ENCODE measurements at places on chromosomes 12 and 14.

DNA sequence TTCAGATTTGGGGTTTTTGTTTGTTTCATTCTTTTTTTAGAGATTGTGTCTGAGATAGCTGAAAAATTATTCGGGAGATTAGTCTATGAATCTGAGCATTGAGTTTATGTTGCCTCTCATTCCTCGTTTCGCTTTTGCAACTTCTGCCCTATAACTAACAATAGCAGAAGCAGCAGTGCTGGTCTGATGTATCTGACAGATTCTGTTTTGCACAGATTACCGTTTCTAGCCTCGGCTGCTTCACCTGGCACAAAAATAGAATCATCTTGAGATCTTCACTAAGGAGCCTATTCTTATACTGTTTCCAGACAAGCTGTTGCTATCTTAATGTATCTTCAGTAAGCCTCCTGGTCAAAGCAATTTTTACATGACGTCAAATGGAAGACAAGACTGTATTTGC lies 29.2 kb downstream of the KCNJ8 start:
- DNase-seq: no peak

DNA sequence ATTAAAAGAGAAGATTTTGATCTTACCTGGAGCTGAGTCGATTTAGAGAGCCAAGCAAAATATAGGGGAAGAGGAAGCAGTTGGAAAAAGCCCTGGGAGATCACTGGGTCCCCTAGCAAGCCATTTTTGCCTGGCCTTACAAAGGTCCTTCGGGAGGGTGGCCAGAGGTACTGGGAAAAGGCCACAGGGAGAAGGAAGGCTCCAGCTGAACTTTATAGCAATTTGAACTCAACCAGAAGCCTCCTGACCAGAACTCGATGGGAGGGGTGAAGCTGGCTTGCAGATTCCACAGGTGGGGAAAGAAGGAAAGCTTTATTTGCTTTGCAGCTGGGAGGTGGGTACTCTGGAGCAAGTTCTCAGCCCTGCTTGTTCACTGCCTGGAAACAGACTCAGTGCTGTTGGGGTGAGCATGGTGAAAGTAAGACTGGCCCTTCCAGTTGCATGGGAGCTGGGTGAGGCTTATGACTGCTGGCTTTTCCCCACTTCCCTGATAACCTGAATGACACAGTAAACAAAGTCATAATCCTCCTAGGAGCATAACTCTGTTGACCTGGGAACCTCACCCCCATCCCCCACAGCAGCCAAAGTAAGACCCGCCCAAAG lies 855.8 kb downstream of the FSCB start:
- DNase-seq: no peak

GRCh38 chr14:38016497-38016896 lies 191.2 kb upstream of the SSTR1 start:
- no peak for DNase-seq

- no peak for DNase-seq
These were observed 31.5 kb downstream of the CLEC1A start for GRCh38 chr12:10067264-10067663.

DNA sequence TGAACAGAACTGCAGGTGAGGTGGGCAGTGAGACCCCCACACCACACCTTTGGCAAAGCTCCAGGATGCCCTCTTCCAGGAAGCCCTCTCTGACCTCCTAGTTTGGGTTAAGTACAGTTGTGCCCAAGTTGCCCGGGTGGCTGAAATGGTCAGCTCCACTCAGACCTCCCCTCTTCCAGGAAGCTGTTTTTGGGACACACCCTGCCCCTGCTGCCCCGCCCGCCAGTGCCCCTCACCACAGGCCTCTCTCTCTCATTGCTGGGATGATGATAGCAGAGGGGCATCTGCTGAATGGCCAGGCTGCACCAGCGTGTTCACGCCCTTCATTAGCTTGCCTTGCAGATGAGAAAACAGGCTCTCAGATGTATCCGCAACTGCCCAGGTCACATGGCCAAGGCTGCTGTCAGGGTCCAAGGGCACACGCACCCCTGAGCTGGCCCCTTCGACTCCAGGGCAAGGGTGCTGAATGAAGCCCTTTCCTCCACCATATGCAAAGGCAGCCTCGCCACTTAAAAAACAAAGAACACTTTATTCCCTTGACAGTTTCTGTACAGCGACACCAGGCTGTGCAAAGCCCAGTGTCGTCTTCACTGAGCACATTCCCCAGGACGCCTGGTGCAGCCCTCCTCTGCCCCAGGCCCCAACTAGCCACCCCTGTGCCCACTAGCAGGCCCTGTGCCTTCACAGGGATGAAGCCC lies 15.5 kb downstream of the SLC25A29 start:
- DNase-seq: no peak

GRCh38 chr12:84919271-84919670 lies 6.7 kb upstream of the SLC6A15 start:
- DNase-seq: peak; percentile 65

GRCh38 chr12:107533218-107533617 lies 152.4 kb upstream of the PWP1 start:
- no peak for DNase-seq

GRCh38 chr12:106245767-106246166 lies 2.1 kb downstream of the CKAP4 start:
- peak; percentile 85 for DNase-seq

- DNase-seq: peak; percentile 71
These were observed 20.9 kb downstream of the PUS7L start for GRCh38 chr12:43737646-43738045.

DNA sequence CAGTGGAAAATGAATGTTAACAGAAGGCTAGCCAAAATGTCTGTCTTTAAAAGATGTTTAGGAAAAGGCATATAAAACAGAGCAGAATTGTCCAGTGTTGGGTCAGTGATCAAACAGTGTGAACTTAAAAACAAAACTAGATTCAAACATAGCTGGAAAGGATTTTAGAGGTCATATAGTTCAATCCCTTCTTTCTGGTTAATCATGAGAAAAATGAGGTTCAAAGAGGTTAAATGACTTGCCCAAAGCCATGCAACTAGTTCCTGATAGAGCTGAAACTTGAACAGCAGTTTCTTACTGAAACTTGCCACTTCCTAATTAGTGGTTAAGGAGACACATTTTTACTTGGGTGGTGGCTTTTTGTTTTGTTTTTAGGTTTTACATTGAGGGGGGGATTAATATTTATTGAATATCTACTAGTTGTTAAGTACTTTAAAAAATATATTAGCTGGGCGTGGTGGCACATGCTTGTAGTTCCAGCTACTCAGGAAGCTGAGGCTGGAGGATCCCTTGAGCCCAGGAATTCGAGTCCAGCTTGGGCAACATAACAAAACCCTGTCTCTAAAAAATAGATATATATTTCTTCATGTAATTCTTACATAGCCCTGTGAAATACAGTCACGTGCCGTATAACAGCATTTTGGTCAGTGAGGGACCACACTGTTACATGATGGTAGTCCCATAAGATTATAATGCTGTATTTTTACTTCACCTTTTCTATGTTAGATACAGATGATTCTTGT lies 20.4 kb downstream of the ACVR1B start:
- DNase-seq: no peak
